ENCODE measurements at places on chromosomes 12 and 14.
A peak's percentile ranks its signal among the peaks of the same experiment; 100 is the strongest.

DNA sequence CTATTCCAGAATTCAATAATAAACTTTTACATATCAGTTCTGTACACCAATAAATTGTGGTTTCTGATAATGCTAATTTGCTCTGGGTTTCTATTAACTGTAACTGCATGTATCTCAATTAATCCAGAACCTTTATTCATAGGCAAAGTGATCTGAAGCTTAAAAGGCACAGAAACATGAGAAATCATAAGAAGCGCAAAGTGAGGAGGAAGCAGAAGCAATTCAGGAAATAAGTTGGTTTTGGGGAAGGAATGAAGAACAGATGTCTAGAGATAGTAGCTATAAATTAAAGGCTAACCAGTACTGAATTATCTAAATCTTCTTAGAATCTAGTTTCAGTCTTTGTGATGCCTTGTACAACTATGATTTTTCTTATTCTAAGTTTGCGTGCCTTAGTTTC lies 24.6 kb downstream of the KERA start:
- DNase-seq = no peak

GRCh38 chr12:89117448-89118034 lies 234.8 kb downstream of the DUSP6 start:
- DNase-seq = peak; percentile 42

DNA sequence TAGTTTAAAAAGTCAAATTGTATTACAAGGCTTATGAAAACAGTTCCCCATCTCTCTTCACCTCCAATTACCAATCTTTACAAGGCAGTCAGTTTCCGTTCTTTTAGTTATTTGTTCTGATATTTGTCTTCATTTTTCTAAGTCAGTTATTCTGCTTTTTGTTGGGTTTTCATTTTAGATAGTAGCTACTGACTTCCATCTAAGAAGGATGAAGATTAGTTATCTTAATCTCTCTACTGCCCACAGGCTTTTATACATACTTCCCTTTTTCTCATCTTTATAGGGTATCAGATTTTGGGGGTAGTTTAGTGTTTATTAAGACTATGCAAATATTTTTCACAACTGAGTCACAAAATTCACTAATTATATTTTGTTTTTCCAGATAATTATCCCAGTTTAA lies 38.4 kb downstream of the FRS2 start:
- DNase-seq = no peak

GRCh38 chr12:57844709-57845477 lies 1.6 kb downstream of the CTDSP2 start:
- DNase-seq = peak; percentile 67

DNA sequence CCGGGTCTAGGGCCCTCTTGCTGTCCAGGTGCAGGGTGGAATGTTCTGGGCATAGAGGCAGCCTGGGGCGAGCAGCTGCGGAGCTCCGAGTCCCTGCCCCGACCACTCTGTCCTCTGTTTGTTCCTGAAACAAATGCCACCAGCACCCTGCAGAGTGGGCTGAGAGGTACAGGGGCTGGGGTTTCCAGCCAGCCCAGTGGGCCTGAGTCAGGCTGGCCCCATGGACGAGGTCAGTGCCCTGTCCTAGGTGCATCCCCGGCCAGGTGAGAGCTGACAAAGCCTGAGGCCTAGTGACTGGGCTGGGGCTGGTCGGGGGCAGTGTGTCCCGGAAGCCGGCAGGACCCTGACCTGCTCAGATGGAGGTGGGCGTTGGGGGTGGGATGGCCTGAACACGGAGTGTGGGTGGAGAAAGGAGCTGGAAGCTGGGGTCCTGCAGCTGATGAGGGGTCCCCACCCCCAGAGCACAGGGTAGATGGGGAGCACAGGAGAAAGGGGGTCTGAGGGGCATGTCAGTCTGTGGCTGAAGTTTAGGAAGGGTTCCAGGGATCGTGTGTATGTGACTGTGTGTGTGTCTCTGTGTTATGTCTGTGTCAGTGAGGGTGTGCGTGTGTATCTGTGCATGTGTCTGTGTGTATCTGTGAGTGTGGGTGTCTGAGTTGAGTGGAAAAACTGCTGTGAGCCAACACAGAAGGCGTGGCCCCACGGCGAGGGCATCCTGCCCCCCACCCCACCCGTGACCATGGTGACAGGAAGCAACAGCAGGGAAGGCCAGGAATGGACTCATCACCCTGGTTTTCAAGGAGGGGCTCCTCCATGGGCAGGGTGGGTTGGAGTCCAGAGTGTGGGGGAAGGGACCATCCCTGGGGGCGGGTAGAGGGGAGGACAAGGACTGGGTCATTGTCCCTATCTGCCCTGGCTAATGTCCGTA lies 2.4 kb upstream of the CRIP1 start:
- peak; percentile 43 for DNase-seq

All from colonic mucosa (tissue), 4 donors.